ENCODE measurements at places on chromosomes 2 and 18. TPM values are rescaled to one million over a fixed set of nuclear protein-coding genes. Genes with fewer than 3 reads are reported as not detected.

DNA sequence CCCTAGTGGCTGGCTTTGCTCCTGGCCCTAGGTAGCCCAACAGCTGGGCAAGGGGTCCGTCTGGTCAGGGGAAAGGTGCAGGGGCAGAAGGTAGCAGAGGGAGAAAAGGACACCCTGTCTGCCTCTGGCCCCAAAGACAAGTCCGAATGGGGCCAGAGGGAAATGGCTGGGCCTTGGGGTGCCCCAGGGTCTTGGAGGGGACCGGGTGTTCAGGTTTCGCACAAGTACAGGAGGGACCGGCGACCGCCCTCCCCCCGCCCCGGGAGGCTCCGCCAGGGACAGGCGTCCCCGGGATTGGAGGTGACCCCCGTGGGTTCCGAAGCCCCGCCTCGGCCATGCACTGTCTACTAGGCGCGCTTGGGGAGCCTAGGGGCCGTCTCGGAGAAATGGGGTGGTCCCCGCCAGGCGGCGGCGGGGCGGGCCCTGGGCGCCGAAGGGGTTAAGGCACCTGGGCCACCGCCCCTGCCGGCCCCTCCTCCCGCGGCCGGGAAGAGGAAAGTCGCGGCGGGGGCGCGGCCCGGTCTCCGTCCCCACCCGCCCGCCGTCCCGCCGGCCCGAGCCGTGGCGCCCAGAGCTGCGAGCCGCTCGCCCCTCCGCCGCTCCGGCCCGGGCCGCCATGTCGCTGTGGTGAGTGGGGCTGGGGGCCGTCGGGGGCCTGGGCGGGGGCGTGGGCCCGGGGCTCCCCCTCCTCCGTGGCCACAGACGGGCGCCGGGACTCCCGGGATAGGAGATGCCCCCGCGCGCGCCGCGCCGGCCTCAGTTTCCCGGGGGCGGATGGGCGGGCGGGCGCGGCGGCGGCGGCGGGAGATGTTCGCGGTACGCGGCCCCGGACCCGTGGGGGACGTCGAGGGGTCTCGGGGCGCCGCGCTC, at the start of gene B3GNT7:
B3GNT7 (plus strand) TSS at position 523 of the 870 bp plus-strand sequence; CDS start at position 617, 94 bp downstream.
- peak; percentile 5 for ATAC-seq

DNA sequence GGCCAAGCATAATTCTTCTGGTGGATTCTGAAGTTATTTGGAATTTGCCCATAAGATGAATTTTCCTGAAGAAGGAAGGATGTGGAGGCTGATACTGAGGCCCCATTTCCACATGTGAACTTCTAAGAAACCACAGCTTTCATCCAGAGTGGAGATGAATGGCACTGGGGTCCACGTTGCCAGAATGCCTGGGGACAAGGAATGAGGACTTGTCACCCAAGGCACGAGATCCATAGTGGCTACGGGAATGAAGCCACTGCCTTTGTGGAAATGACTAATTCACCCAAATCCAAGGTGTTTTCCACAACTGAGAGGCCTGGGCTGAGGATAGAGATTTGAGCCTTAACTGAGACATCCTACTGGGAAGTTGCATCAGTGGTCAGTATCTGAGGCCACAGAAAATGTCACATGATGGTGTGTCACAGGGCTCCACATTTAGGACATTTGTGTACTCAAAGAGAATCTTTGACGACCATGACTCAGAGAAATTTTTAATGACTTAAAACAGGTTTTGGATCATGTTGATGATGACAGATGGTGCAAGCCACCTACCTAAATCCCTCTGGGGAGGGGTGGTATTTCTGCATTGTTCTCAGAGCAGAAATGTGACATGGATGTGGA, 286.1 kb downstream of the SOX11 start:
- ATAC-seq: no peak

DNA sequence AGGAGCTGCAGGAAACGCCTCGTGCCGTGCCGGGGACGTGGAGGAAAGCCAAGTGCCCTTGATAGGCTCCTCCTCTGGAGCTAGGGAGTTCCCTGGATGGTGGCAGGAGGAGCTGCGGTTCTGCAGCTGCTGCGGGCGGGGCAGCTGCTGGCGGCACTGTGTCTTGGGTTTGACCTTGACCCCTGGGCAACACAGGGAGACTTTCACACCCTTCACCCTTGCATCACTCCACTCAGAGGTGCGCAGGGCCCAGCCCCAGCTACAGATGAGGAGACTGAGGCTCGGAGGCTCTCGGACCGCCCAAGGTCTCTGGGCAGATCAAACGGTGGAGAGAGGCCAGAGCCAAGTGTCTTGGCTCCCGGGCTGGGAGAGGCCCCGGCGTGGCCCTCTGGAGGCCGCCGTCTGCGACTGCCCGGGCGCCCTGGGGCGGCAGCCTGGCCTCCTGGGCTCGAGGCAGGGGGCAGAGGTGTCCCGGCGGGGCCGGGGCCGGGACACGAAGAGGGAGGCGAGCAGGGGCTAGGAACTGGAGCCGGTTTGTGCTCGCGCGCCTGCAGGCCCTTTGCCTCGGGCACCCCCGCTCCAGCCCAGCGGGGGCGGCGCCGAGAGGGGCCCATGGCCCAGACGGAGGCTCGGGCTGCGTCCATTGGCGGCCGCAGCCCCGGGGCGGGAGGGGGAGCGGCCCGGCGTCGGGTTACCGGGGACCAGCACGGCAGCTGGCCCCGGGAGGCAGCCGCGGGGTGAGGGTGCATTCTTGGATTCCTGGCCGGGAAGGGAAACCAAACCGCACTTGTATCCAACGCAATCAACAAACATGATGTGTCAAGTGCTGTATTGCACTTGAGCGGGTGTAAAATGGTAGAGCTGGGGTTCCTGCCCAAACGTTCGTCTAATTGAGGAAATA, 129.6 kb upstream of the SLC1A4 start:
- ATAC-seq: peak; percentile 82

CROCC2 gene
- 0.12 TPM for total RNA-seq

NETO1 gene
- not detected for total RNA-seq

RSAD2 gene
- 1.6 TPM for total RNA-seq

DNA sequence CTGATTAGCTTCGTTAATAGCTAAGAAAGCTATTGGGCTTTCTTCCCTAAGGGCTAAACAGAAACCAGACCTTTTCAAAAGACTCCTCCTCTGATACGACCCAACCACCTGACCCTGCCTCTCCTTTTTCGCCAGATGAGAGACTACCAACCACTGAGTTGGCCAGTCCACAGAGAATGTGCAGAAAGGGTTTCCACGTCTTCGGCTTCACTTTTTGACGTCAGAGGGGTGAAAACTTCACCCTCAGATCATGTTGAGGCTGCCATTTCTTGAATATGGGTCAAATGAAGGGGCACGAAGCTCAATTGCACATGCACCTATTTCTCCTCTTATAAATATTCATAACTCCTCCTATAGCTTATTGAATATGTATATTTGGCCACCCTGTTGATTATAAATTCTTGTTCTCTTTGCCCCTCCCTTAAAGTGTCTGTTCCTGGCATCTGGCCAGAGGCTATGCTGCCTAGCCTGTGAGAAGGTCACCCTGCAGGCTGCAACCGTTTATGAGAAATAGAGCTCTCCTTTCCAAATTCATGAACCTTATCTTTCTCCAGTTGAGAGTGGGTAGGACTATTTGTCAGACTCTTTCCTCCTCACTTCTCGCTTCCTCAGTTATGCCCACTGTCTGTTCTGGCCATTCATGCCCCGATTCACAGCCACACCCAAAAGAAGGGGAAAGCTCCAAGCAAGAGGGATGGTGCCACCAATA, 301.6 kb downstream of the STK39 start:
- no peak for ATAC-seq

DNA sequence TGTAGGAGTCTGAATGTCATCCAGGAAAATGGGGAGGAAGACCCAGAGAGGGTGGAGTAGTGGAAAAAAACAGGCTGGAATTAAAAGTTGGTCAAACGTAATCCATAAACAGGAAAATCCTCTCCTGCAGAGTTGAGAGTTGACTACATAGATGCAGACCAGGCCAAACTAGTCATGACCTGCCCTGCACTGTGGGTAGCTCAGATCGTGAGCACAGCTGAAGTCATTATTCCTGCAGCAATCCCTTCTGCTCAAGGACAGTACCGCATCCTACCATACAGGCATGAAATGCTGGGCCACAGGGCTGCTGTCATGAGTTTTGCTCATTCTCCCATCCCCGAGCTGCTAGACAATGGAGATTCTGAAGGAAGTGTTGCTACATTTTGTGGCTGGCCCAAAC, 352.2 kb downstream of the EN1 start:
- peak; percentile 96 for ATAC-seq

VWC2L gene
- not detected for total RNA-seq

PUS10 gene
- 3.4 TPM for total RNA-seq

TRIM43 gene
- not detected for total RNA-seq

CCDC141 gene
- 0.28 TPM for total RNA-seq
